ENCODE measurements at places on chromosomes 13 and 19. TPM values are rescaled to one million over a fixed set of nuclear protein-coding genes. Genes with fewer than 3 reads are reported as not detected.

Gene DACH1
- 1.5 TPM for total RNA-seq

- H3K27me3 ChIP-seq: no peaks in the 10 kb centered on the region
- no peak overlapping the region for H3K27ac ChIP-seq
- peak; percentile 61 for DNase-seq
- H3K4me1 ChIP-seq: peaks cover 17% of the 10 kb centered on the region
- H3K4me3 ChIP-seq: peak overlapping the region; percentile 39
- no peaks in the 10 kb centered on the region for H3K36me3 ChIP-seq
Measured at GRCh38 chr19:1237027-1237659, 662 bp downstream of the CBARP start.

Gene CEACAM16
- total RNA-seq: not detected

Gene MAP4K1
- 3.6 TPM for total RNA-seq

DNA sequence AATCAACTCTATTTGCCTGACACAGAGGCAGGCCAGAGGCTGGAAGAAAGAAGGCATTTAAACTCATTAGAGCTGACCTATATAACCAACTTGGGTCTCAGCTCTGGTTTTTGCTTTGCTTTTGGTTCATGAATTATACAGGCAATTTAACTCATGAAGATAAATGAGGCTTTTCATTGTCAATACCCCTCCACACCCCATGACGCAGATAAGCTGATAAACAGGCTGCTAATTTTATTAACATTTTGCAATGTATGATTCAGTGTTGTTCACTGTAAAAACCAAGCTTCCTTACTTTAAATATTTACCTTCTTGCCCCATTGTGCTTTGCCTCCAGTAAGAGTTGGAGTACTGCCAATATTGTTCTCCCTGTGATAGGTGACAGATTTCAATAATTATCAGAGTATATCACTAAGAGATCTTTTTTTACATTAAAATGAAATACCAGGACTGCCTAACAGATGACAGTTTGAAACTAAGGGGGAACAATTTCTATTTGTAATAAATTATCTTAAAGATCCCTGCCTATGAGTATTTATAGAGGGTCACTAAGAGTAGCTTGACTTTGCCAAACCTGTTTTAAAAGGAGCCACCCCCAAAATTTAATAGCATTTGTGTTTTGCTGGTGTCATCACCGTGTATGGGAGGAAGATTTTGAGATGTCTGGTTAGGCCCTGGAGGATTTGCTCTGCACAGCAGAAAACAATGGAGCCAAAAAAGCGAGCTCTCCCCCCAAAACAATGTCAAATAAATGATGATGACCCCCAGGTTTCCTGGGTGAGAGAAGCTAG lies 472.7 kb upstream of the NBEA start:
- DNase-seq: no peak
- H3K4me3 ChIP-seq: no peak overlapping the region
- no peaks in the 10 kb centered on the region for H3K27me3 ChIP-seq

- H3K4me3 ChIP-seq: no peak overlapping the region
Measured at GRCh38 chr13:25375727-25376358, 4.1 kb downstream of the ATP8A2 start.

- no peak overlapping the region for H3K27ac ChIP-seq
- no peaks in the 10 kb centered on the region for H3K36me3 ChIP-seq
- no peaks in the 10 kb centered on the region for H3K4me1 ChIP-seq
- no peak for DNase-seq
Measured at GRCh38 chr13:77345150-77345780, 18.4 kb upstream of the MYCBP2 start.

Data from uterus (tissue), 4 donors.